ENCODE measurements at places on chromosomes 7 and 10. TPM values are rescaled to one million over a fixed set of nuclear protein-coding genes. Genes with fewer than 3 reads are reported as not detected.

GRCh38 chr10:11329062-11329673 is 282.3 kb downstream of the USP6NL start:
- no peak for DNase-seq

DNA sequence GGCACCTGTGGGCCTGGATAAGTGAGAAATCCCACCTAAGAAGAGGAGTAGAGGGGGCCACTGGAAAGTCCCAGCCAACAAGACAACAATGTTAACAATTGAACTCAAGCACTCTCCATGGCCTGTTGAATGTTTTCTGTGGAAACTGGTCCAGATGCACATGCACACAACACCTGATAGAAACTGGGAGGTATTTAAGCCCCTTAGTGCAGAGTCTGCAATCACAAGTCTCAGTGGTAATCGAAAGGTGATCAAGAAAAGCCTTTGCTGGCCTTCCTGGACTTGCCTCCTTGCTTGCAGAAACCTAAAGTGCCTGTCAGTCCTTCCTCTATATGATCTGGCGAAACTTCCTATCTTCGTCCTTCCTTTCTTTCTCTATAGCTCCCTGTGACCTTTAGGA is 30.6 kb upstream of the HNRNPH3 start:
- DNase-seq = no peak

DNA sequence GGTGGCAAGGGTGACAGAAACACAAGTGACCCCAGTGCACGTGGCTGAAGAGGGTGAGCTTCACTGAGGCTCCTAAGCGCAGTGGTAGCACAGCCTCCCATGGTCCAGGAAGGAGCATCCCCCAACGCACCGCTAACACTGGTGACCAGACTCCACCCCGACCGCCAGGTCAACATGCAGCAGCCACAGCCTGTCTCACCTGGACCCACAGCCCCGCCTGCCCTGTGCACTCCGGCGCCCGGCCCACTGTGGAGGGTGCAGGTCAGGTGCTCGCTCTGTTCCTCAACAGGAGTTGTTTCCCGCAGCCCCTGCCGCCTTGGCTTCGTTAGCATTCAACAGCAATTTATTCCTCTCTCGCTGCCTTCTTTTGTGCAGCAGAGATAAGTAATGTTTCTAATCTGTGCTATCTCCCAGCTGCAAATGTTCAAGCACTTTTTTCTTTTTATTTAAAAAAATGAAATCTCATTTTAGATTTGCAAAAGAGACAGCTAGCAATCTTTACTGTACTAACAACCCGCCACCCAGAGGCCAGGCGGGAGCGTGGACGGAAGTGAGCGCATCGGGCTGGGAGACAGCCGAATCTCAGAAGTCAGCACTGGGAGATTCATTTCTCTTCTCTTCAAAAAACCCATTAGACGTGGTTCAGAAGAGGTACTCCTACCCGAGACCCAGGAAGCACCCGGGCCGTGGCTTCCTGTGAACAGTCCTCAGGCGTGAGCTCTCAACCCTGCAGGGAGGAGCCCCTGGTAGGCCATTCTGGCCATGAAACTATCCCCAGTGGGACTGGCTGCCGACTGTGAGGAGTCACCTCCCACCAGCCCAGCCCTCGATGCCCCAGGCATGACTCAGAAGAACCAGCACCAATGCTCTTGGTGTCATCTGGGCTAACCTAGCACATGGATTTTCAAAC is 133.4 kb downstream of the MAD1L1 start:
- DNase-seq = no peak

GRCh38 chr10:24394461-24395190 is 185.7 kb downstream of the KIAA1217 start:
- DNase-seq = no peak

DNA sequence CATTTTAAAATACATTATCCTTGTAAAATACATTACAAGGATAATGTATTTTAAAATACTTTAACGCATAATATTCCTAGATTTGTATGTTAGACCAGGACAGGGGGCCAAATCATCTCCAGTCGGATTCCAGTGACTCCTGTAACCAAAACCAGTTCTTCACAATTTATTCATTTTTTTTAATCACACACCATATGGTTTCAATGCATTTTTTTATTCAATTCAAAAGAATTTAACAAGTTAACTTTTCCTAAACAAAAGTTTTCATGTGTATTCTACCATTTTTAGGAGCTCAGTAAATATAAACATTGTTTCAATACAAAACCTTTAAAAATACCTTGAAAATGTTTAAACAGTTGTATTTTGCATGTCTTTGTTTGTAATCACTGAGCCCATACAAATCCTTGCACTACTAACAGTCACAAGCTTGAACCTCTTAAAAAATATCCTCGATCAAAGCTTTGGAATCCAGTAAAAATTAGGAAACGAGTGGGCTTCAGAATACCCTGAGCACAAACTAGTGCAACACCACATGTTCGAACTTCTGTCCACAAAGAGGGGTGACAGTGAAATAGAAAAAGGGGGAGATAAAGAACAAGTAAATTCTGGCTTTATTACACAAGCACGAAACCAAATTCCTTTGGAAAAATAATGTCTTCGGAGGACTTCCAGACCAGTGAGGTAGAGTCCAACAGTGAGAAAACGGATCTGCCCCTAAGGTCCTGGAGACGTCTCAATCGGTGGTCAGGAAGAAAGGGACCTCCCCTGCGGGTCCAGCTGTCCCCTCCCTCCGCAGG is 1.6 kb downstream of the CCDC71L start:
- no peak for DNase-seq

GRCh38 chr7:40520986-40521738 is 386.4 kb downstream of the SUGCT start:
- no peak for DNase-seq

DNA sequence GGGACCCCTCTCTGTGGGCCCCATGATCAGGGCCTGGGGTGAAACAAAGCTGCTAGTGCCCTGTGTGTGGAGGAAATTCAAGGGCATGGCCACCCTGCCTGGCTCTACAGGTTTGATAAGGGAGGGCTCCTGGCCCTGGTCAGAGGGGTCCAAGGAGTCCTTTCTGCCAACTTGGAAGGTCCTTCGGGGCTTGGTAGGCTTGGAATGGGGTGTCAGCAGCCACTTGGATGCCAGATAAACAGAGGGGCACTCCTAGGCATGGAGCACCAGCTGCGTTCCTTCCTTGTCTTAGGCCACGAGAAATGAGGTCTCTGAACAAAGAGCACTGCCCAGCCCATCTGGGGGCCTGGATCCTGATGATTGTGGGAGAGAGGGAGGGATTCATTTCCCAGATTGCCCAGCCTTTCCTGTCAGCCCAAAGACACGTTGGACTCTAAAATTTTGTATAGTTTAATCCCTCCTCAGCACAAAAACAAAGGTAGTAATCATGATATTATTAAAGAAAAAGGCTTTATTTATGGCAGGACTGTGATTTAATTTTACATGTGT is 5.1 kb downstream of the MTURN start:
- DNase-seq = no peak

DNA sequence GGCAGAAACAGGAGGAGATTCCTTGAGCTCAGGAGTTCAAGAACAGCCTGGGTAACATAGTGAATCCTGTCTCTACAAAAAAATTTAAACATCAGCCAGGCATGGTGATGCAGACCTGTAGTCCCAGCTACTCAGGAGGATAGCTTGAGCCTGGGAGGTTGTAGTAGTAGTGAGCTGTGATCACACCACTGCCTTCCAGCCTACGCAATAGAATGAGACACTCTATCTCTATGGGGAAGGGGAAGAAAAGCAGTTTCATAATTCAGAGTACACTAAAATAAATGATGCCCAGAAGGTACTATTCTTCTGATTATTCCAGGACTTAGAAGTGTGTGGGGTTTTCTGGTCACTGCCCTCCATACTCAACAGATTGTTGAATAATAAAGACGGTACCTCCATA is 177.3 kb downstream of the KMT2E start:
- DNase-seq = no peak

Gene DNAJB9
- total RNA-seq = 13.4 TPM

Gene CCSER2
- total RNA-seq = 50.8 TPM

Gene TAS2R41
- not detected for total RNA-seq

Gene DOCK1
- 78.7 TPM for total RNA-seq

Gene TUBAL3
- not detected for total RNA-seq

Gene TNKS2
- total RNA-seq = 33.3 TPM
